Fibroblast of skin of back (primary cell): ENCODE measurements at places on chromosomes 3 and 15.

DNA sequence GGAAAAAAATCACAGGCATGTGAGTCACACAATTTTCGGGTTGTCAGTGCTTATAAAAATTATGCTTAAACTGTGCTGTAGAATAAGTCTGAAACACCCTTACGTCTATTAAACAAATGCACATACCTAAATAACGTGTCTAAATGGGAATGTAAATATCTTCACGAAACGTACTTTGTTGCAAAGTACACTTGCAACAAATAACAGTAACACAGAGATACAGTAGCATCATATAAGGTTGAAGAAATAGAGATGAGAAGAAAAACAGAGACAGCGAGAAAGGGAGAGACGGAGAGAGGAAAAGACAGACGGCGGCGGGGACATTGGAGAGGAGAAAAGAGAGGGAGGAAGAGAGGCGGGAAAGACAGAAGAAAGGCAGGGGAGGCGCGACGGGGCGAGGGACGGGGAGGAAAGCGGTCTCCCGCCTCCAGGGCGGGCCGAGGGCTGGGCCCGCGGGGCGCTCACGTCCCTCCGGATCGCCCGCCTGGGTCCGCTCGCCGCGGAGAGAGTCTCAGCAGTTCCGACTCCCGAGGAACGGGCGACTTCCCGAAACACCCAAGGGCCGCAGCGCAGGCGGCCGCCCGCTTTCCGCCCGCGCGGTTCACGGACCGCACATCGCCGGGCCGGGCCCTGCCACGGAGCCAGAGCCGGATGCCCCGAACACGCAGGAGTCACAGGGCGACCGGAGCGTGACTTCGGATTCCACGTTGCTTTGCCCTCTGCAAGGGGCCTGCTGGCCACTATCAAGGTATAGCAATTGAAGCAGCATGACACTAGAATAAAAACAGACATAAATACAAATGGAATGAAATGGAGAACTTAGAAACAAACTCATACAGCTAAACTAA, 153.4 kb downstream of the LMLN start:
- no peak for DNase-seq

DNA sequence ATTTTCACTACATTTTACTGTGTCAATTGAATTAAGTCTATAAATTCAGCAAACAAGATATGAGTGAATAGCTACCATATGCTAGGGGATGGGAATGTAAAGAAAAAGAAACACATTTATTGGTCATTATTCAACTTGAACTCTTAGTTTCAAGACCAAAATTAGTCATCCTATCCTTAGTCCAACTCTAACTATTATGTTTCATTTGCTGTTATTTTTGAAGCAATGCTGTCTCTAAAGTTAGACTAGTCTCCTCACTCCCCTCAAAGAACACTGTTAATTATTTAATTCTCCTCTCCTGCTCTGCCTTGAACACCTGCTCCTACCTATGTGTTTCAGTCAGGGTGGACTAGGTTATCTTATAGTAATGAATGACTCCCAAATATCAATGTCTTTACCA, 920.9 kb downstream of the TUSC7 start:
- no peak for DNase-seq

DNA sequence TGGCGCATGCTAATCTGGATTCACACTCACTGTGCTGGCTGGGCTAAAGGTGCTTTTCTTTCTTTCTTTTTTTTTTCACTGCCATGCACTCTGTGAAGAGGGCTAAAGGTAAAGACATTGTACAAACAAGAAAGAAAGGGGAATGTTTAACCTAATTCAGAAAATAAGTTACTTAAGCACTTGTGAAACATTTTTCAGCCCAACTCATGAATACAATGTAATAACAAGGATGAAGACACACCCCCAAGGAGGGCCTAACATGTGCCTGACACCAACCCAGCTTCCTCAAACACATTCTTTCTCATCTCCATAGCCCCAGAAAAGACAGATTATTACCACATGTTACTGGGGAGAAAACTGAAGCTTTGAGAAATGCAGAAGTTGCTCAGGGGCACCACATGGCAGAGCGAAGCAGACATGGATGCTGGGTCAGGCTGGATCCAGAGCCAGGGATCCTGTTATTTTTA, 5.7 kb downstream of the STIMATE start:
- DNase-seq, result peak; percentile 18

DNA sequence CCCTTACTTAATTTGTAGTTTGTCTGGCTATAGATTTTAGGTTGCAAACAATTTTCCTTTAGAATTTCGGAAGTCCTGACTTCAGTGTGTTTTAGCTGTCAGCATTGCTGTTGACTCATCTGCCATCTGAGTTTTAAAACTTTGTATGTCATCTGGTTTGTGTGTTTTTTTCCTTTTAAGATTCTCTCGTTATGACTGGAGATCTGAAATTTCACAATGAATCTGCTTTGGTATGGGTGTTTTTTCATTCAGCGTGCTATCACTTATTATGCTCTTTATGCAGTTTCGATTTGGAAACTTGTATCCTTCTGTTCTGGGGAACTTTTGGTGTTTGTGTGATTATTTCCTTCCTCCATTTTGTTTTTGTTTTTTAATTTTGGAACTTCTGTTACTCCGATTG, 53.7 kb upstream of the ZNF280D start:
- DNase-seq, result no peak

- no peak for DNase-seq
These were observed 44.9 kb upstream of the PLXNA1 start for GRCh38 chr3:126937973-126938372.

- DNase-seq, result no peak
These were observed 6.6 kb downstream of the OSBPL10 start for GRCh38 chr3:31974471-31974870.

- DNase-seq, result peak; percentile 14
These were observed 157.7 kb upstream of the BCL6 start for GRCh38 chr3:187902936-187903335.

DNA sequence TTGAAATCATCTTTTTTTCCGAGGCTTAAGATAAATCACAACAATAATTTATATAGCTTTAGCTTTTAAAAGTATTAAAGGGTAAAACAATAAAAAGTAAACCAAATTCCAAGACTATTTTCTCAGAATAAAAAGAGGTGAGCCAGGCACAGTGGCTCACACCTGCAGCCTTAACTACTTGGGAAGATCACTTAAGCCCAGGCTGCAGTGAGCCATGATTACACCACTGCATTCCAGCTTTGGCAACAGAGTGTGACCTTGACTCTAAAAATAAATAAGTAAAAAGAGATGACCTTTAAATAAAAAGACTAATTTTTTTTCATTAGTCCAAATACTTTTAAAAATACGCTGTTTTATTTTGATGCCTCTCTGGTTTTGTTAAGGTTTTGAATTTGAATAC, 54.4 kb downstream of the C3orf80 start:
- DNase-seq, result no peak

GRCh38 chr3:86930181-86930580, 60.8 kb downstream of the VGLL3 start:
- DNase-seq, result peak; percentile 53

DNA sequence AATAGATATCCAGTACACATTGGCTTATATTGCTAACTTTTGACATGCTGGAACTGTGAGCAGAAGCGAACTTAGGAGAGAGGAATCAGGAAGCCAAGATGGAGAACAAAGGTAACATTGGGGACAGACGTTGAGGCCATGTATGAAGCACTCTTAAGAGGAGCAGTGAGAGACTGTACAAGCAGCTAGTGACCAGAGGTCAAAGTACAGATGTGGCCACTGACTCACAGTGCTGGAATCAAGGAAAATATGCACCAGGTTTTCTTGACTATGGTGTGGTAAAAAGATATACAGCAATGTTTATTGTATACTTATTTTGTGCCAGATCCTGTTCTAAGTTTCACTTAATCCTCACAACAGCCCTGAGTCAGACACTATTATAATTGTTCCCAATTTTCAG, 2.0 kb upstream of the IL20RB start:
- peak; percentile 62 for DNase-seq

GRCh38 chr3:177447938-177448337, 250.7 kb upstream of the TBL1XR1 start:
- no peak for DNase-seq

GRCh38 chr15:81012588-81012987, 11.9 kb downstream of the TLNRD1 start:
- DNase-seq, result no peak

DNA sequence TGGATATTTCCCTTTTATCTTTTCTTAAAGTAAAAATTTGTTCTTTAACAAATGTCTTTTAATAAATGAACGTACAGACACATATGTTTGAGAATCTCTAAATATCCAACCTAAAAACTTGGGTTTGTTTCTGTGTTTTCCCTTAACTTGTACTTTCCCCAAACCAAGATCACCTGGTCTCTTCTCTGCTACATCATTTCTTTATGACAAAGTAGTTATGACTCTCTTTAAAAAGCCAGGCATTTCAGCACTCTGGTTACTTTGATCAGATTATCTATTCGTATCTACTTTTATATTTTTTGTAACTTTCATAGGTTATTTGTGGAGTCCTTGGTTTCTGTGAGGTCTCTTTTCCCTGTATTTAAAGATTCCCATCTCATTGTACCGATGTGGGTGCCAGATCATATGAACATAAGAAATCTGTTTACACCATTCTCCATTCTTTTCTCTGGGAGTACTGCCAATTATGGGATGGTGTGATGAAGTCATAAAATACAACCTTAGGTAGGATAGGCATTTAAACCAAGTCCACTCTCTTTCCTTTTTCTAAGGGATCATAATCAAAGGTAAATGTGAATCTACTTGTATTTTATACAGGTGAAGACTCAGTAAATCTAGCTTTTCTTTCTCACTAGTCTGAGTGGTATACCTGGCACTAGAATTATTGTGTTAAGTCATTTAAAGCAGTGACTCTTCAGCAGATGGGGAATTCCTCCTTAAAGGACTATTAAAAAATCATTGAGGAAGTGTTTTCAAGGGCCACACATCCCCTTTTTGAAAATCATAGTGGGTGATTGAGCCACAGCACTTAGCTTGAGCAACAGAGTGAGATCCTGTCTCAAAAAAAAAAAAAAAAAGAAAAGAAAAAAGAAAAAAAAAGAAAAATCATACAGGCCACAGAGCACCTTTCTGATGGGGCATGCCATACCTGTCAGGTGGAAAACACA, 12.4 kb upstream of the NFKBIZ start:
- DNase-seq, result peak; percentile 38

GRCh38 chr3:97815149-97815917, 6.5 kb upstream of the CRYBG3 start:
- peak; percentile 37 for DNase-seq

DNA sequence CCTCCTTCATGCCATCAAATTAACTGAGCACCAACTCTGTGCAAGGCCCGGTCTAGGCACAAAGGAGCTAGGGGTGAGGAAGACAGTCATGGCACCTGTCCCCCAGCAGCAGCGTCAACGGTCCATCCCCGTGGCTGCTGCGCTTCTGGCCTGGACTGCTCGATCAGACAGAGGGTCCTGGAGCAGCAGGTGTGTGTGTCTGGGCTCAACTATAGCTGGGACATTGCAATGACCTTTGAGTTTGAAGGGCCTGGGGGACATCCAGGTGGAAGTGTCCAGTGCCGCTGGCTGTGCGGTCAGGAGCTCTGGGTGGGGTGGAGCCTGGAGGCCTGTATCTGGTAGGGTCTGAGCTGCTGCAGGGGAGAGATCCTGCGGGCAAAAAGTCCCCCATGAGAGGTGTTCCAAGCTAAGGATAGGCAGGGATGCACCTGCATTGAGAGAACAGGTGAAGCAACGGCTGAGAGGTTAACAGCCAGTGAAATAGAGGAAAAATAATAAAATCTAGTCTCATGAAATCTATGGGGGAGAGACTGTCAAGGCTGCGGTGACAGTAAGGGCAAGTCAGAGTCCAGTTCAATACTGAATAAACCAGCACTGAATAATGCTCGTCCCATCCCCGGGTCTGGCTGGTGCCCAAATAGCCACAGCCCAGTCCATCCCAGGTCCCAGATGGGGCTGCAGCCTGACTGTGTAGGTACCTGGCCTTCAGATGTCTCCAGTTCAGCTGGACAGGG, 25.4 kb upstream of the SLC41A3 start:
- no peak for DNase-seq

- DNase-seq, result peak; percentile 97
These were observed 1.9 kb downstream of the TBC1D2B start for GRCh38 chr15:78075490-78076230.

- no peak for DNase-seq
These were observed 11.7 kb upstream of the ATG7 start for GRCh38 chr3:11260460-11260859.

- no peak for DNase-seq
These were observed 19.5 kb downstream of the FAM43A start for GRCh38 chr3:194705227-194705626.

GRCh38 chr3:176855901-176856486, 341.3 kb downstream of the TBL1XR1 start:
- no peak for DNase-seq
